Gastroesophageal sphincter (tissue), 4 donors: ENCODE measurements at places on chromosomes 12 and 14. TPM values are rescaled to one million over a fixed set of nuclear protein-coding genes. Genes with fewer than 3 reads are reported as not detected.

- ATAC-seq = no peak
Measured at GRCh38 chr12:94566345-94566744, 84.0 kb downstream of the TMCC3 start.

DNA sequence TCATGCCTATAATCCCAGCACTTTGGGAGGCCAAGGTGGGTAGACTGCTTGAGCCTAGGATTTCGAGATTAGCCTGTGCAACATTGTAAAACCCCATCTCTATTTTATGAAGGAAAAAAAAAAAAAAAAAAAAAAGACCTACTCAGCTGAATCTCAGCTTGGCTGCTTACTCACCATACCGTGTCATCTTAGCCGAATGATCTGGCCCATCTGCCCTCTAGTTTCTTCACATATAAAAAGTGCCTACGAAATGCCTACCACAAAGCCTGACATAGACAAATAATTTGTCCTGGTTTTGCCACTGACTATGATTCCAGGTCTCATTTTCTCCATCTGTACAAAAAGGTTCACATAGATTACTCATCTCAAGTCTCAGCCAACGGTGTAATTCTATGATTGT, 10.1 kb downstream of the DIABLO start:
- ATAC-seq = no peak

Gene BICDL1
- total RNA-seq = 0.47 TPM

Gene POTEM
- not detected for total RNA-seq
